ENCODE measurements at places on chromosomes 5 and 9. TPM values are rescaled to one million over a fixed set of nuclear protein-coding genes. Genes with fewer than 3 reads are reported as not detected.

Gene GPR21
- total RNA-seq, result 1.1 TPM

Gene RANBP17
- total RNA-seq, result 2.1 TPM

Gene CCIN
- total RNA-seq, result 0.57 TPM

Gene HTR4
- total RNA-seq, result not detected

Gene GLRA1
- not detected for total RNA-seq

Gene SLC34A3
- not detected for total RNA-seq

Gene TSSK1B
- total RNA-seq, result 0.09 TPM

Gene ANKRD55
- not detected for total RNA-seq

Gene PTGES
- 108 TPM for total RNA-seq

Gene SLCO4C1
- total RNA-seq, result not detected

Gene PDE8B
- 0.14 TPM for total RNA-seq

Gene SSBP2
- 17.8 TPM for total RNA-seq

Gene UBE2QL1
- under 0.01 TPM for total RNA-seq

Gene C5
- total RNA-seq, result 4.5 TPM

Gene HSD17B3
- total RNA-seq, result not detected

Gene TAF1L
- total RNA-seq, result not detected

Gene TRIM36
- total RNA-seq, result 0.14 TPM

Gene PCDHGA9
- total RNA-seq, result 3.1 TPM

Gene TLX3
- total RNA-seq, result not detected

Gene ASPN
- total RNA-seq, result 2.0 TPM

Gene PCDHB16
- total RNA-seq, result 0.18 TPM

Gene PCDHAC2
- 0.14 TPM for total RNA-seq

Gene RCL1
- 9.1 TPM for total RNA-seq

Gene DOK3
- 1.7 TPM for total RNA-seq

Gene RABGAP1
- 35.0 TPM for total RNA-seq

Gene SELENOP
- 131 TPM for total RNA-seq

Gene POLR3G
- total RNA-seq, result 2.6 TPM

Gene COL5A1
- total RNA-seq, result 247 TPM

Measured in smooth muscle cell of bladder (primary cell).